T-cell (primary cell): ENCODE measurements at places on chromosomes 7 and 10.

- DNase-seq: no peak
Measured at GRCh38 chr7:78386520-78386919, 587.9 kb downstream of the PHTF2 start.

DNA sequence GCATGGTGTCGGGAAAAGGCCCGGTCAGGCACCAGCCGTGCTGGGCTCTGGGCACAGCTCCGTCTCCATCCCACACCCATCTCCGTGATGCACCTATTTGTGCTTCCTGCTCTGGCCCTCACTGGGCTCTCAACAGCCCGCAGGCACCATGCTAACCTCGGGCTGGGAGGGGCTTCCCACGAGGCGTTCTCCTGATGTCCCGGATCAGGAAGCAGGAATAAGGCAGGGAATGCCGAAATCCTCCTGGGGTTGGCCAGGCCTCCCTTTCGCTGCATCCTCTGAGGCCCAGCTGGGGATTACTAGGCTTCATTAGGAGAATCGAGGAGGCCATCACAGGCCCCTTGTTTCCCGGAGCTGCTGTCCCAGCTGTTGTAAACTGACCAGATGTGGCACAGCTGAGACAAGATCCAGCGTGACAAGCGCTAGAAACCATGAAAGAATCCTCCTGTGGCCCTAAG, 72.0 kb downstream of the FAM53B start:
- DNase-seq: no peak

- DNase-seq: no peak
Measured at GRCh38 chr7:25642849-25643248, 414.6 kb upstream of the NPVF start.

- no peak for DNase-seq
Measured at GRCh38 chr10:50846753-50847152, 38.7 kb downstream of the A1CF start.

DNA sequence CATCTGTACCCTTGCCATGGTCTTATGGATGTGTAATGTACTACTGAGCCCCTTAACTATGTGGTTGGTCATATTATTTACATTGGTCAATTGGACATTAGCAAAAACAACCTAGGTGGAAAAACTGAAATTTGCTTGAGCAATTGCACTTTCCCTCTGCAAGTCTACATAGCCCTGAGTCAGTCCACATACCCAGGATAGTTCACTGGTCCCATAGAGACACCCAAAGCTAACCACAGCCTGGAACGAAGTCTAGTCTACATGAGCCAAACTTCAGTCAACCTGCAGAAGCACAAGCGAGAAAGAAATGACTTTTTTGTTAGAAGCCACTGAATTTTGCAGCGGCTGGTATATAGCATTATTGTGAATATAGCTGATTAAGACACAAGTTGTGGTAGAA, 37.6 kb upstream of the COL1A2 start:
- DNase-seq: no peak

DNA sequence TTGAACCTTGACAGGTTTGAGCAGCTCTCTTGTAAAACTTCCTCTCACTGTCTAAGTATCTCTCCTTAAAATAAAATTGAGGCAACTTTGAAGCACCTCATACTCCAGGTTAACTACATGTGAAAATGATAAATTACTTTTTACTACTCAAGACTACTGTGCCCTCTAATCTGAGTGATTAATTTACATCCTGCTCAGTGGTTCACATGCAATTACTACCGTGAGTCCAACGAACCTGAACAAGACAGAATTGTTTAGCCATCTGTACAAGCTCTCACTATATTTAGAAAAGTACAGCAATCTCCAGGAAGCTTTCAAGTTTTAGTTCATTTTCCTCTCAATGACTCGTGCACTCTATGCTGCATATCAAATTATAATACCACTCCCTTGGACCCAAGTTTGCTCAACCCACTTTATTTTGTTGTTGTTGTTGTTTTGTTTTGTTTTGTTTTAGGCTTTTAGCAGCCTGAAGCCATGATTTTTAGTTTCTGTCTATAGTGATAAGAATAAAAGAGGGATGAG, 21.2 kb downstream of the PDE1C start:
- no peak for DNase-seq

DNA sequence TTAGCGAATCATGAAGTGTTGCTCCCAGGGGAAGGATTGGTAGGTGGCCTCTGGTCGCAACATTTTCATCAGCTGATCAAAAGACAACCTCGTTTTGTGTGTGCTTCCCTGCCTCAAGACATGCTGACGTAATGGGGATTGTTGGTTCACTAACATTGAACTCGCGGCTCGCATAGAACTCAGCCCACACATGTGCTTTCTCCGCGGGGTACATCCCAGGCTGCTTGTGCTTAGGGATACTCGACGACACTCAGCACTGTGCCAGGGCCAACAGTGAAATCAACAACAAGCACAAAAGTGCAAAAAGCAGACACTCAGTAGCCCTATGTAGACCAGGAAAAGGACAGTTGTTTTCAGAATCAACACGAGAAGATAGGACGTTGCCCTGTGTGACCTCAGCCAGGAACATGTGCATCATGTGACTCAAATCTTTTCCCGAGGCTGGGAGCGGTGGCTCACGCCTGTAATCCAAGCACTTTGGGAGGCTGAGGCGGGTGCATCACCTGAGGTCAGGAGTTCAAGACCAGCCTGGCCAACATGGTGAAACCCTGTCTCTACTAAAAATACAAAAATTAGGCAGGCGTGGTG, 20.8 kb downstream of the WIPI2 start:
- no peak for DNase-seq

GRCh38 chr7:132379292-132379691, 197.0 kb downstream of the PLXNA4 start:
- DNase-seq: no peak

DNA sequence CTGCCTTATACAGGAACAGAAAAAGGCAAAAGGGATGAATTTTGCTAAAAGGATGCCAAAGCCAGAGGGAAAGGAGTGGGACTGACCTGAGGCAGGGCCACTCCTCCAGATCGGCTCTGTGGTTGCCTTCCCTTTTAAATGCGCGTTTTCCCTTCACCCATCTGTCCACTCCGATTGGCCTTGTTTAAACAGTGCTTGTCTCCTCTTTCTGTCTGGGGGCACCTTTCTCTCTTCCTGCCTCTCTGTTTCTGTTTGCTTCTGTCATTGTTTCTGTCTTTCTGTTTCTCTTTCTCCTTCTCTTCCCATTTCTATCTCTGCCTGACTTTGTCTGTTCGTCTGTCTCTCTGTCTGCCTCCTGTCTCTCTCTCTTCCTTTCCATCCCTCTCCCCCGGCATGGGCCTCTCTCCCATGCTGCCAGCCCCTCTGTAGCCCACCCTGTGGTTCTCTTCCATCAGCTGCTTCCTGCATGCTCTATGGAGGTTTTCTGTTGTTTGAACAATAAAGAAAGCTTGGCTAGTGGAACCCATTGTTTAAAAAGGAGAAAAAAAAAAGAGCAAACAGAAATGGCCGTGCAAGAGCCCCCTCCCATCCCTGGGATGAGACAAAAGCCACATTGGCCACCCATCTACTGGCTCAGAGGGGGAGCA, 29.5 kb upstream of the HSPB1 start:
- no peak for DNase-seq

DNA sequence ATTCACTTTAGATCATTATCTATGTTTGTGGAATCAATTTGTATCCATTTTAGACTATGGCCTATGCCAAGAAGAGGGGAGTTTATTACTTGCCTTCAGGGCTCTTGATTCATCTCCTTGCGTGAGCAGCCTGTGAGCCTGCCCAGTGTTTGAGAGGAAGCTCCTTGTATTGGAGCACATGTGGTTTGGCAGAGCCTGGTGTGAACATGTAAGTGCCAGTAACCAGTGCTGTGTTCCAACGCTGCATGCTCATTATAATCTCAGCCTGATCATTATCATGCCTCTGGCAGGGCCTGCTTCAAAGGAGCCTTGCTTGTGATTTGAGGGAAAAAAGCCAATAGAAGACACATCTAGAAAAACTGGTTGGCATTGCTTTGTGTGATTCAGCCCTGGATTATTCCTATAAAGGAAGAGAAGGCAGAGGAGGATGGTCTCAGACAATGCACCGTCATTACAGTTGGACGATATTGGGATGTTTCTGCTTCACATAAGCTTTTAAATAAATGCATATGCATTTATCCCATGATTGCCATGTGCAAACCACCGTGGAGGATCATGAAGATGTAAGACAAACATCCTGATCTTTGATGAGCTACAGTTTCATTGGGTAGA, 203.4 kb upstream of the AHR start:
- no peak for DNase-seq

- no peak for DNase-seq
Measured at GRCh38 chr7:112009081-112009480, 197.1 kb downstream of the DOCK4 start.

GRCh38 chr7:63521-64021, 128.8 kb upstream of the FAM20C start:
- no peak for DNase-seq

DNA sequence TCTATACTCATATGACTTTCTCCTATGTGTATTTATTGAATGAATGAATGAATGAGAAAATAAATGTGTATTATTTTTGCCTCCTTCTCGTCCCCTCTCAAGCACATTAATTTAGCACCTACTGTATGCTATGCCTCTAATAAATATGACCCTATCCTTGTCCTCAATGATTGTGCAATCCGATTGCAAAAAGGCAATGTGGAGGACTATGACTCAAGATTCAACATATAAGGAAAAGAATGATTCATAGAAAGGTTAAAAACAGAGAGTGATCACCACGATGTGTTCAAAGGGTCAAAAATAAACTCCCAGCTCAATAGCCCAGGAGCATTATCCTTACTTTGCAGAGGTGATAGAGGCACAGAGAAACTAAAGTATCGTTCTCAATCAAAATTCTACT, 322.8 kb upstream of the SORCS1 start:
- DNase-seq: no peak

DNA sequence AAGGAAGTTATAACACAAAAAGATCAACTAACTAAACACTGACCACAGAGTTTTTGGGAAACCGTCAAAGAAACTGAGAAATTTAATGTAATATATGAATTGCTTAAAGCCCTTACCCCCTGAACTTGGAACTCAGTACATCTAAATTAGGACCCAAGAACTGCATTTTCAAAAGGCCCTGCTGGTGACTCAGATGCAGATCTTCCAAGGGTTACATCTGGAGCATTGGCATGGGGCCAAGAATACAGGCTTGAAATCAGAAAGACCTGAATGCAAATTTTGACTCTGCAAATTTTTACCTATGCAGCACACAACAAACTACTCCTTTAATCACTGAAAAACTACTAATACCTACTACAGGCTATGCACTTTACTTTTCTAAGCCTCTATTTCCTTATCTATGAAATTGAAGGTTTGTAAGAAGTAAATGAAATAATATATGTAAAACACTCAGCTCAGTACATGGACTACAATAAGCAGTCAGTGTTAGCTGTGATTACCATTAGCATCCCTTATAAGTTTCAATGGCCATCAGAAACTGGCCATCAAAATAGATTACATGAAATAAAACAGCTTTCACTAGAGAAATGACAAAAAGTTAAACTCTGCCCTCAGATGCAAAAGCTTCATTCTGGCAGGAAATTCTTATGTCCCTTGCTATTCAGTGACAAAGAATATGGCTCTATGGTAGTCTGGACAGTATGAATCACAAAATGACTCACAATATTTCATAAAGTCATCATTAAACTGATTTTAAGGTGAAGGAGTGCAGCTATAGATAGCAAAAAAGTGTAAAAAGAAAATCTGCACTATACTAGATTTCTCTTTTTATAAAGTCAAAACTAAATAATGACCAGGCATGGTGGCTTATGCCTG, 43.6 kb downstream of the NSUN6 start:
- DNase-seq: no peak

DNA sequence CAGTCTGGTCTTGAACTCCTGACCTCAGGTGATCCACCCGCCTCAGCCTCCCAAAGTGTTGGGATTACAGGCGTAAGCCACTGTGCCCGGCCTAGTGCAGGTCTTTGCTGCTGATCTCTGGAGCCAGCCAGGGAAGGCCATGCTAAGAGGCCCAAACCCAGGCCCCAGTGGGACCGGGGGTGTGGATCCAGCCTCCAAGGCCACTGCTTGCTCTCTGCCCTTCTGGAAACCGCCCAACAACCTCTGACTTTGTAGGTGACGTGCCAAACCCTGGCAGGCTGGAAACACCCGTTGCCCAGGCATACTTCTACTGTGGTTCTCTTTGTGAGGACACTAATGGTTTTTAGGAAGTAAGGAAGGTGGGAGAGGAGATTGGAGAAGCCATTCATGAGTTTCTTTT, 83.5 kb upstream of the GNA12 start:
- no peak for DNase-seq

DNA sequence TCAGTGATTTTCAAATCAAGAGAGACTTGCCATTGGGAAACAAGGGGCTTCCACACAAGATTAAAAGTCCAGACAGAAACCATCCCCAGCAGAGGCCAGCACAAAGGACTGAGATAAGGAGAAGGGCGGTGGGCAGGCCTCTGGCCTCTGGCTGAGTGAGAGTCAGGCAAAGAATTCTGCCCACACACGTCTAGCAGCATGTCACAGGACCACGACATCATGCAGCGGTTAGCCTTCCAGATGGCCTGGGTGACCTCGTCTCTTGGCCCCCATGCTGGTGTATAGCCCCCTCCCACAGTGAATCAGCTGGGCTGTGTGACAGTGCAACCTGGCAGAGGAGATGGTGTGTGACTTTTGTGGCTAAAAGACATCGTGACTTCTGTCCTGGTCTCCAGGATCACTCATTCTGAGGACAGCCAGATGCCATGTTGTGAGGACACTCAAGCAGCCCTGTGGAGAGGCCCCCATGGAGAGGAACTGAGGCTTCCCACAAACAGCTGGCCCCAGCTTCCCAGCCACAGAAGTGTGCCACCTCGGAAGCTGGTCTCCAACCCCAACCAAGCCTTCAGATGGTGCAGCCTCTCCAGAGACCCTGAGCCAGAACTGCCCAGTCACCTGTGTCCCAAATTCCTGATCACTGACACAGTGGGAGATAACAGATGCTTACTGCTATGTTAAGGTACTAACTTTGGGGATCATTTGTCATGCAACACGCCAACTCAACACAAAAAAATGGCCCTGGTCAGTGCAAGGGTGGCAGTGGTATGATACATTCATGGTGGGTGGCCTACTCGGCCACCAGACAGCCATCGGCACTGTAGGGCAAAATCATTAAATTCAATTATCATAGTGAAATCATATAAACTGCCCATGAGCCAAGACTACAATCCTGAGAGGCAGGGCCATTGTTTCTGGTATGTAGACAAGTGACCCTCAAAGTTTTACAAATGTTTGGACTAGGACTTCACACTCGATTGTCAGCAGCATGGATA, 73.2 kb downstream of the TNS3 start:
- no peak for DNase-seq
